ENCODE measurements at places on chromosomes 1 and 21.

DNA sequence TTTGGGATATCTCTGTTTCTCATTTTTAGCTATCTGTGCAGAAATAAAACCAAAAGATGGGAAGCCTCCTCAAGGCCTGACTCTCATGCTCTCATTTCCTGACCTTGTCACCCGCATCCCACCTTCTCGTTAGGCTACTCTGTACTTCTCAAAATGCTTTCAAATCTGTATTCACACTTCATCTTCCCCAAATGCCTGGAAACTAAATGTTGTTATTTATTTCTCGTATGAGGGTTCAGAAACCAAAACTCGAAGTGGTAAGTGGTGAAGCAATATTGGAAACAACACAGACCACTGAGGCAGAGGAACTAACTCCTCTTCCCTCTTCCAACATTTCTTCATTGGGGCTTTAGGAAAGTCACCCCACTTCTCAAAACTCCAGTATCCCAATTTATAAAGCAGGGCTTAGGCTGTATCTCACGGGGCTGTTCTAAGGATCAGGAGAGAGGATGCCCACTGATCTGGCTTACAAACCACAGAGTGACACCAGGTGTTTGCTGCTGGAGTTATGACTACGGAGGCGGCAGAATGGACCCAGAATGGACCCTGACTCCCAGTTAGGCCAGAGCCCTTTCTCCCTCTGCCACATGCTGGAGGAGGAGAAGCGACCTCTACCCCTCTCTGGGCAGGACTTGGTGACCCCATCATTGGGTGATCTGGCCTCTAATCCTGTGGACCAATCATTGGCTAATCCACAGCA, 3.5 kb downstream of the SLAMF7 start:
- DNase-seq, result no peak

- no peak for DNase-seq
Observed at GRCh38 chr1:75992312-75992711, 60.1 kb upstream of the ASB17 start.

GRCh38 chr1:116359060-116359830, 13.8 kb upstream of the ATP1A1 start:
- DNase-seq, result no peak

DNA sequence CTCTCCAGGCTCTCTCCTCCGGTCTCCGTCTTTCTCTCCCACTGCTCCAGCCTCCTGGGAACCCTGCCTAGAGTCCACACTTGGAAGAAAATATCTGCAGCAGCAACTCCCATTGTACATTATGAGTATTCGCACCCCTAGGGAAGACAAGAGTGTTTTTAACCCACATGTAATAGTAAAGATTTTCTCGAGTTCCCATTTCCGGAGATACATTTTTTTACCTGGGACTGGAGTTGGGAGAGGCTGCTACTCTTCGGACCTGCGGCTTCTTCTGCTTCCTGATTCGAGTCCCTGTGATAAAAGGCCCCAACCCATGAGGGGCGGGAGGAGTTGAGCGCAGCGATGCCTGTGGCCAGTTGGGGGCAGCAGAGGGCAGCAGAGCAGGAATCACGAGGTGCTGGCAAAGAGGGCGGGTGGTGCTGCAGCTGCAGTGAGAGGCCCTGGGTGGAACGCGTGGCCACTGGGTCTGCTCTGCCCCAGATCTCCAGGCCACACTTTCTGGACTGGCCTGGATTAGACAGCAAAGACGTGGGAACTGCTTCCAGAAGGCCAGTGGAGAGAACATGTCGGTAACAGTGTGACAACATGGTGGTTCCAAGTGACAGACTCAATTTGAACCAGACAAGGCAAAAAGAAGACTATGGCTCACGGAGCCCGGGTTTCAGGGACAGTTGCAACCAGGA, 221.0 kb upstream of the CSF3R start:
- peak; percentile 29 for DNase-seq

- no peak for DNase-seq
Observed at GRCh38 chr1:225961659-225962439, 20.8 kb upstream of the LEFTY2 start.

DNA sequence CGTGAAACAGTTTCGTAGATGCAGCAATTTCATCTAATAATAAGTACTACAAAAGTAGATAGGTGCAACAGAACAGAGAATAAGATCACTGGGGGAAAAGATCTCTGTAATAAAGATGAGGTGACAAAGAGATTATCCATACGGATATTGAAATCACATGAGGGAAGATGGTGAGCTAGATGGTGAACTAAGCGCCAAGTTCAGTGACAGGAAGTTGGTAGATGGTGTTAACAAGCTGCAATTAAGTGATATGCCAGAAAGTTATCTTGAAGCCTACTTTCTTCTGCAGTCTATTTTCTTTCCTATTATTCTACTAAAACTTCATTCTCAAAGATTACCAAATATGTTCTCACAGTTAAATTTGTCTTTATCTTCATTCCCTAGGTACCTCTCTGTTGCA, 7.1 kb downstream of the LRIF1 start:
- DNase-seq, result no peak

DNA sequence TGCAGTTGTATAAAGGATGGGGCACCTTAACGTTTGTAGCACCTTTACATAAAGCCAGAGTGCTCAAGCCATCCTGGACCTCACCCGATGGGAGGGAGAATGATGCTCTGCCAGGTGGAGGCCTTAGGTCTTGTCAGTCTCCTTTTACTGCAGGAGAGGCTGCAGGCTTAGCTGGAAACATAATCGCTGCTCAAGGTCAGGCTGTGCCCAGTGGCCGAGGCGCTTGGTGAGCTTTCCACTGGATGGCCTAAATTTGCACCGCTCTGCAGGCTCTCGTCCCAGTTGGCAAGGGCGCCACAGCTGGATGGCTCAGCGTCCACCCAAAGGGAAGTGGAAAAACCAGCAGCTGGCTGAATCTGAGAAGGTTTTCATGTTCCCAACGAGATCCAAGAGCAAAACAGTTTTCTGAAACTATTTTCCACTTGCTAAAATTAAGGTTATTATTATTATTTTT, 438.9 kb downstream of the CAMTA1 start:
- DNase-seq, result no peak

- DNase-seq, result no peak
Observed at GRCh38 chr1:115810609-115811008, 30.3 kb downstream of the NHLH2 start.

GRCh38 chr1:98516306-98516705, 145.2 kb upstream of the SNX7 start:
- DNase-seq, result no peak

Measured in CD4-positive, alpha-beta T cell treated with Interleukin-2 at 100 ng/mL for 4 hours (primary cell).